HuH-7 (cell line): ENCODE measurements at places on chromosomes 1 and 21.

GRCh38 chr1:160997323-160998038, 23.5 kb downstream of the F11R start:
- DNase-seq: peak; percentile 57

DNA sequence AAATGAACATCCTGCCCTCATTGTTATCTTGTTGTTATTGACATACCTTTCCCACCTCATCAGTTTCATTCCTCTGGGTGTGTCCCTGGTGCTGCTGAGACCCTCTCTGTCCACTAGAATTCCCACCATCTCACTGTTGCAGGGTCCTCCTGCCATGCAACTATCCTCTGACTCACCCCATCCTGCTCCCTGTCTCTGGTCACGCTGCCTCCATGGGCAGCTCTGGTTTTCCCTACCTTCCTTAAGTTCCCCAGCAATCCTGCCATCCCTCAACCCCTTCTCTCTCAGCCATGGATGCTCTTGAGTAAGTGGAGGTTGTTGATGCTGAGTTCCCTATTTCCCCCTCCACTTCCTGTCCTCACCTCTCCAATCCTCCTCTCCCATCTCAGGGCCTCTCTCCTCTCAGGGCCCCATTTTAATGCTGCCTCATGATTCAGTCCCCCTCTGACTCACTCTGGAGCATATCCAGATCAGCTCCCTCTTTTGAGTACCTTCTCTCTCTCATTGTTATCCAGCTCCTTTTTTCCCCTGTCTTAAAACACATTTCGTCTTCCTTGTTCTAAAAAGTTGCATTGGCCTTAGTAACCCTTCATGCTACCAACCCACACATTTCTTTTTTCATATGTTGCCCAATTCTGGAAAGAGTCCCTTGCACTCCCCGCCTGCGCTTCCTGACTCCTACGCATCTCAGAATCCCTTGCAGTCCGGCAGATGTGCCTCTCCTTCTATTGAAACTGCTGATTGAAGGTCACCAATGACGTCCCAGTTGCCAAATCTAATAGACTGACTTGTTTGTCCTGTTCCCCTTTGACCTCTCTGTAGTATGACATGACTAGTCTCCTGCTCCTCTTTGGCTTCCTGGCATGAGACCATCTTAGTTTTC, 92.0 kb downstream of the CNIH3 start:
- no peak for DNase-seq

- DNase-seq: no peak
Measured at GRCh38 chr1:232658386-232658785, 28.5 kb upstream of the SIPA1L2 start.

GRCh38 chr1:224846119-224846907, 83.2 kb upstream of the DNAH14 start:
- DNase-seq: no peak

GRCh38 chr1:209316929-209317328, 266.6 kb upstream of the CAMK1G start:
- DNase-seq: no peak

DNA sequence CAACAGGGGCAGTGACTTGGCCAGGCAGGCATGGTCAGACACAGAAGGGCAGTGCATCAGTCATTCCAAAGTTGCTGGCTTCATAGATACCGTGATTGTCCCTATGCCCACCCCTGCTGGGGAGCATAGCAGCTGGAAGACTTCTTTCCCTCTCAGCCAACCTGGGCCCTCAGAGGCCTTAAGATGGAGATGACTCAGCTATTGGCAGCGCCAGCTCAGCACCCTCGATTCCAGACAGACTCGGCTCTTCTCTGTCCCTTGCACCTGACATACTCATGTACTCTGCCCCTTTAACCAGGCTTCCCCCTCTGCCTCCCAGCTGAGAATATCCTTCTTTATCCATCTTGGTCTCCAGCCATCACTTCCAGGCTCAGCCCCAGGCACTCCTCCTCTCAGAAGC, 16.8 kb downstream of the SLAMF8 start:
- DNase-seq: no peak

DNA sequence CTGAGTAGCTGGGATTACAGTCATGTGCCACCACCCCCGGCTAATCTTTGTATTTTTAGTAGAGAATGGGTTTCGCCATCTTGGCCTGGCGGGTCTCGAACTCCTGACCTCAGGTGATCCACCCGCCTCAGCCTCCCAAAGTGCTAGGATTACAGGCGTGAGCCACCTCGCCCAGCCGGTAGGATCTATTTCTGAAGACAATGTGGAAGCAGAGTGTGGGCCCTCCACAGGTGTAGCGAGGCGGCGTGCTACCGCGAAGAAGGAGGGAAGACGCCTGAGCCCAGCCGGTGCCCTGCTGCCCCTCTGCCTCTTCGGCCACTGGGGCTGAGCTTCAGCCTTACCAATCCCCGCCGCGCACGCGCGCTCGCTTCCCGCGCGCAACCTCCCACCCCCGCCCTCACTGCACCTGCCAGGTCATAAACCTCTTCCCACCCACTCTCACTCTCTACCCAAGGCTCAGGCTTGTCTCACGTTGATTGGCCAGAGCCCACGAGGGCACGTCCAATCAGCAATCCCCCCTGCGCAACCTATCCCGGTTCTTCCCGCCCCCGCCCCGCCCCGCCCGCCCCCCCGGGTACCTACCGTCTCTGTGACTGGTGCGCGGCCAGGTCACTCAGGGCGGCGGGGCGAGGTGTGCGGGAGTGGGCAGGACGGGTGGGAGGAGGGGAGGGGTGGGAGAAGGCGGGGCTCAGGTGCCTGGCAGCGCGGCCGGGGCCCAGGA, 409 bp upstream of the HOOK1 start:
- DNase-seq: peak; percentile 94

- DNase-seq: no peak
Measured at GRCh38 chr1:166980383-166980782, 5.0 kb upstream of the ILDR2 start.

- DNase-seq: no peak
Measured at GRCh38 chr1:10564063-10564462, 89.3 kb downstream of the PEX14 start.

DNA sequence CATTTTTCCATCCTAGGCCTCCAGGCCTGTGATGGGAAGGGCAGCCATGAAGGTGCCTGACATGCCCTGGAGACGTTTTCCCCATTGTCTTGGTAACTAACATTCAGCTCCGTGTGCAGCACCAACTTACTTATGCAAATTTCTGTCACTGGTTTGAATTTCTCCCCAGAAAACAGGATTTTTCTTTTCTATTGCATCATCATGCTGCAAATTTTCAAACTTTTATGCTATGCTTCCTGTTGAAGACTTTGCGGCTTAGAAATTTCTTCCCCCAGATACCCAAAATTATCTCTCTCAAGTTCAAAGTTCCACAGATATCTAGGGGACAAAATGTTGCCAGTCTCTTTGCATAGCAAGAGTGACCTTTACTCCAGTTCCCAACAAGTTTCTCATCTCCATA, 25.2 kb upstream of the SELE start:
- no peak for DNase-seq

GRCh38 chr1:17348593-17349234, 23.3 kb upstream of the PADI6 start:
- no peak for DNase-seq

GRCh38 chr21:30760776-30761175, 5.5 kb upstream of the KRTAP21-1 start:
- DNase-seq: no peak

GRCh38 chr1:78543941-78544643, 53.3 kb downstream of the PTGFR start:
- DNase-seq: no peak

- peak; percentile 69 for DNase-seq
Measured at GRCh38 chr1:156664767-156665411, 12.3 kb downstream of the NES start.

DNA sequence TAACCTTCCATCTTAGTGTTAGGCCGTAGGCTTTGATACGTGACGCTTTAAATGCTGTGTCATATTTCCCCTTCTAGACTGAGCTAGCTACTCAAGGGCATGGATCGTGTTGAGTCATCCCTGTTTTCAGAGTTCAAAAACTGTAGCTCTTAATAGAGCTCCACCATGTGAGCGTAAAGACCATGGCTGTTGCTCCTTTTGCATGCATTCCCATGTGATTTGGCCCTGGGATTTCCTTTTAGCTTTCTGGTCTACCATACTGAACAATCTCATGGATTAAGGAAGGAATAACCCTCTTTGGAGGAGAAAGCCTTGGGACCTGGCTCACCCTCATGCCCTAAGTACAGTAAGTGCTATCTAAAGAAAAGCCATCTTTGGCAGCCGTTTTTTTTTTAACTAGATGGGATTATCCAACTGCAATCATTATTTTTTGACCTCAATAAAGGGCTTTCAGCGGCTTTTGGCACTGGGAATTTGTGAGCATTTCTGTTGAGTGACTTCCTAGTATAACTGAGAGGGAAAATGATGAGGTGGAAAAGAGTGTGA, 76.6 kb downstream of the PLPP3 start:
- DNase-seq: no peak

- peak; percentile 0 for DNase-seq
Measured at GRCh38 chr1:107196973-107197562, 56.2 kb downstream of the NTNG1 start.

GRCh38 chr1:201024625-201024998, 1.1 kb upstream of the KIF21B start:
- DNase-seq: no peak

- no peak for DNase-seq
Measured at GRCh38 chr1:40029608-40030007, 10.9 kb upstream of the CAP1 start.

DNA sequence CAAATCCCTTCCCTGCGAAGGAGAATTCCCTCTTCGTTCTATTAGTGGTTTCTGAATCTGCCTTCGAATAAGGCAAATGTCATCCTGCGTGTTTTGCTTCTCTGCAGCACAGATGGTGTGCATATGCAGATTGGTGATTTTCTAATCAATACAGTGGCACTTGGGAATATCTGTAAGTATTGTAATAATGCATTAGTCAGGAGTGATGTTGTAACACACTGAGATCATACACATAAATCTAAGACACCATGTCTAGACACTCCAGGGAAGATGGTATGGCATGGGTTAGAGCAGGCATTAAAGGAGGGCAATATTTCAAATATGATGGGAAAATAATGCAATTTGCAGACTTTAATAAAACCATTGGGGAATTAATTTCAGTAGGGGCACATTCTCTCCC, 513.2 kb upstream of the PTBP2 start:
- no peak for DNase-seq

GRCh38 chr1:203860396-203861025, 888 bp upstream of the SNRPE start:
- no peak for DNase-seq

- no peak for DNase-seq
Measured at GRCh38 chr1:211376807-211377470, 50.3 kb downstream of the TRAF5 start.

DNA sequence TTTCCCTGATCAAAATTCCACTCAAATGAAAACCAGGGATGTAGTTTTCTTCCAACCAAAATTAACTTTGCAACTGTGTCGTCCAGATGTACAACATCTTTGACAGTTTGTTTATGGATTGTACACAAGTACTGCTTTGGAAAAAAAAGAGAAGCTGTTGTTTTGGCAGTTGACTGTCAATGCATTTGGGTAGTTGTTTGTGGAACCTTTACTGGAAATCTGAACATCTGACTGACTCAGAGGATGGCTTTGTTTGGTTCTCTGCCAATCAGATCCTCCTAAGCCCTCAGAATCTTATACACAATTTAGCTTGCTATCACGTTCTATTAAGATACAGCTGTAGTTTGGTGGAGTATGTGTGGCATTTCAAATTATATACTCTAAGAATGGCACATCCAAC, 195.0 kb downstream of the KCNK2 start:
- no peak for DNase-seq

DNA sequence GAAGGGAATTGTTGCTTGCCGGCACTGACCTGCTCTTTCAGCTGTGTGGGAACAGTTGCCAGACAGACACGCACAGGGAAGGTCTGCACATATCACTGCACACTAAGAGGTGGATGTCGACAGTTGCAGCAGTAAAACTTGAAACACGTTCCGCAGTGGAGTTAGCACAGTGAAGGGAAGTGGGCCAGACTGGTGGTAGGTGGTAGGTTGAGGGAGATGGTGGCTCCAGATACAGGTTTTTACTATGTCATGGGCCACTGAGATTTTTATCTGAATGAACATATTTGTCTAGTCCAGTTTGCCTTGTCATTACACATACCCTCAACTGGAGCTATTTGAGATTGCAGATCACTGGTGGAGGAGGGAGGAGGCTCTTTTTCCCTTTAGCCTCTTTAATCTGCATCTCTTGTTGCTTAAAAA, 13.5 kb downstream of the MRPS6 start:
- no peak for DNase-seq

GRCh38 chr1:55039342-55040082, at the start of gene PCSK9:
Gene PCSK9 (plus strand): TSS chr1:55039548. CDS start chr1:55039838, 290 bp downstream.
- DNase-seq: peak; percentile 84

GRCh38 chr1:31681415-31681814, 22.4 kb downstream of the COL16A1 start:
- DNase-seq: no peak

GRCh38 chr1:230415405-230416132, 10.6 kb downstream of the PGBD5 start:
- DNase-seq: no peak

- no peak for DNase-seq
Measured at GRCh38 chr21:44991538-44992483, 52.0 kb downstream of the SLX9 start.

GRCh38 chr21:45994086-45994661, 12.6 kb downstream of the COL6A1 start:
- no peak for DNase-seq

- DNase-seq: no peak
Measured at GRCh38 chr1:15693371-15693770, 9.3 kb downstream of the PLEKHM2 start.

GRCh38 chr1:19488136-19488535, 2.8 kb upstream of the CAPZB start:
- DNase-seq: no peak

DNA sequence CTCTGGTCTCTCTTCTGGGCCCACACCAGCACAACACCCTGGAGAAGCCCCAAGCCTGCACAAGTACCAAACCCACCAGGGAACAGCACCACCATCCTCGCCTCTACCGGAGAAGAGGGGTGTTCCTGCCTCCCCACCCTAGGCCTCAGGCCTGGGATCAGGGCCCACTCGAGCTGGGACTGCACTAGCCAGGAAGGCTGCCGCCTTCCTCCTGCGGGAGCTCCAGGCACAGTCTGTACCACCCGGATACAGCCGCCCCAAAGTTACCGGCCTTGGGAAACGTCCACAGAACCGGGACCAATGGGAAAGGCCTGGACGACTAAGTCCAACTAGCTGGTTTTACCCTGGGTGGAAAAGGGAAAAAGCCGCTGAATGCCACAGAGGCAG, 3.4 kb downstream of the TAL1 start:
- no peak for DNase-seq

GRCh38 chr1:205458777-205459566, 3.1 kb upstream of the BLACAT1 start:
- peak; percentile 67 for DNase-seq

DNA sequence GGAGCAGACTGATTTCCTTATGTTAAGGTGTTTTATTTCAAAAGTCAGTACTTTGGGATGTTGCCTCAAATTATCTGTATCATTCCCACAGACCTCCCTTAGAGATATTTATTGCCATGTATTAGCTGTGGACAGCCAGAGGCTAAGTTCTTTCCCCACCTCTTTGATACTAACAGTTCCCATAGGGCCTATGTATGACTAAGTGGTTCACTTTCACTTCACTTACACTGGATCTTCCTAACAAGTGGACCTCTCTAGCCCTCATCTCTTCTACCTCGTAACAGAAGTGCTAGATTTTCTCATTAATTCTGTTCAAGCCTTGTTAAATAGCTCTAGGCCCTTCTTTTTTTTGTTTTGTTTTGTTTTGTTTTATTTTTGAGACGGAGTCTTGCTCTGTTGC, 6.2 kb downstream of the TRAF5 start:
- DNase-seq: no peak

GRCh38 chr1:82153272-82153629, 352.5 kb downstream of the ADGRL2 start:
- DNase-seq: no peak
